Forelimb muscle (tissue), 1 donor: ENCODE measurements at places on chromosomes 3 and 15.

GRCh38 chr15:40031300-40031699, 7.7 kb downstream of the SRP14 start:
- DNase-seq, result no peak

- no peak for DNase-seq
These were observed 976 bp upstream of the NUP210 start for GRCh38 chr3:13420831-13421765.

DNA sequence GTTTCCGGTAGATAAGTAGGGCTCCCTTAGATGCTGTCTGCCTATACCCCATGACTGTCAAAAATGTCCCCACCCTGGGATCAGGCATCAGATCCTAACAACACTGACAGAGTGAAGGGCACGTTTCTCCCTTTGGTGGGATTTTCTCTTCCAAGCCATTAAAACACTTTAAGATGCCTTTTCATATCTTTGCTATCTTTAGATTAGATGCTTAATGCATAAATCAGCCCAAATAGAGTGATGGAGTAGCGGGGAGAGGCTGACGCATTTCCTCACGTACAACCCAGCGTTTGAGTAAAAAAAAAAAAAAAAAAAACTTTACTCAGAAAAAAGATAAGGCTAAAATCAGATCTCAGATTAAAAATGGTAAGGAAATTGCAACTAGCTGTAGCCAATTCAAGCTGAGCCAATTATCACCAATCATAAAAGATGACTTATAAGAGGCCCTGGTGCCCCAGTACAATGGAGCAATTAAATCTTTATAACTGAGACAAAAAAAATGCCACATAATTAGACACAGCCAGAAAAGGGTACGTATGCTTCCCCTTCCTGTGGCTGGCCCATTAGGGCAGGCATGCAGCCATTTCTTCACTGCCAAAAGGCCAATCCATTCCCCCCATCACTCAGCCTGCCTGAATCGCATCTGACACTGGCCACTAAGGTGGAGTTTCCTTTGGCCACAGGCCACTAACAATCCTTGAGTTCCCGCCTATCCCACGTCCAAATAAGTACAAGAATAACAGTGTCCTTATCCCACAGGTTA, 45.0 kb downstream of the RFTN1 start:
- no peak for DNase-seq

- no peak for DNase-seq
These were observed 36.0 kb upstream of the TIMP4 start for GRCh38 chr3:12194669-12195161.

- no peak for DNase-seq
These were observed 24.0 kb downstream of the PLXNA1 start for GRCh38 chr3:127006781-127007436.

- peak; percentile 6 for DNase-seq
These were observed 817.0 kb downstream of the TUSC7 start for GRCh38 chr3:117526470-117527079.

- DNase-seq, result no peak
These were observed 15.3 kb upstream of the KBTBD12 start for GRCh38 chr3:127899766-127900165.

DNA sequence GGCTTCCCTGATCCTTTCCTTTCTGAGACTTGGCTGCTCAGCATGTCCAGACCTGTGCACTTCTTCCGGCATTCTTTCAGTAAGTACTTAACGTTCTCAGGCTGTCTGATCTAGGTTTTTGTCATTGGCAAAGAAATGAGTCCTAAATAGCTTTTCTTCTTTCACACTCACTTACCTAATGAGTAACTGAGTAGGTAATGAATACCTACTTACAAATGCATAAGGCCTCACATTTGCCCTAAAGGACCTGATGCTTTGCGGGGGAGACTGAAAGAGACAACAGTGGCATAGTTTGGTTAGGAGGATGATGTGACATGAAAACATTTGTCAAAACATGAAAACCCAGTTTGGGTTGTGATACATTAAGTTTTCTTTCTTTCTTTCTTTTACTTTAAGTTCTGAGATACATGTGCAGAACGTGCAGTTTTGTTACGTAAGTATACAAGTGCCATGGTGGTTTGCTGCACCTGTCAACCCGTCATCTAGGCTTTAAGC, 516.7 kb upstream of the CFAP20DC start:
- no peak for DNase-seq

GRCh38 chr15:73832657-73833056, 40.7 kb upstream of the TBC1D21 start:
- DNase-seq, result no peak

DNA sequence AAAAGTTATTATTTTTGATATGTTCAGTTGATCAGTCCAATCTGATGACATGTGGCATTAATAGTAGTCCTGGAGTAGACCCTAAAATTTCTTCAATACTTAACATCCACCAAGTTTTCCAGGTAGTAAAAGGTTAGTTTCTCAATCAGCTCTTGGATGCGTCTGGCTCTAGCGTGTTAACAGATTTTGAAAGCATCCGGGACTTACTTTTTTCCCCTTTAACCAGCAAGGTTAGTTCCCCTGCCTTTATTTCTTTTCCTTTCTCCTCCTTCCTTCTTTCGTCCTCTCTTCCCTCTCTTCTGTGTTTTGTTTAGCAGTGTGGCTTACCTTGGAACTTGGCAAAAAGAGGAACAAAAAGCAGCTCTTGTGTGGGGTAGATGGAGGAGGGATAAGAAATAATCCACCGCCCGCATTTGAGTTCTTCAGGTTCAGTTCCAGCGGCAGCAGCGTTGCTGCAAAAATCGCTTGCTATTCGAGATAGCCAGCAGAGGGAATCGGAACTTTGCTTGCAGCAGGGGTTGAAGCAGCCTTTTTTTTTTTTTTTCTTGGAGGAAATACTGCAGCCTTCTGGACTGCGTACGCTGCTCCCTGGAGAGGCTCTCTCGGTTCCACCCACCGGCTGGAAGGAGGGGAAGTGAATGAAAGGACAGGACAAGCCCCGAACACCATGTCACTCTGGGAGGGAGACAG, at the start of gene RBMS3:
RBMS3 (plus strand) TSS at position 668 of the 690 bp plus-strand sequence.
- peak; percentile 97 for DNase-seq

DNA sequence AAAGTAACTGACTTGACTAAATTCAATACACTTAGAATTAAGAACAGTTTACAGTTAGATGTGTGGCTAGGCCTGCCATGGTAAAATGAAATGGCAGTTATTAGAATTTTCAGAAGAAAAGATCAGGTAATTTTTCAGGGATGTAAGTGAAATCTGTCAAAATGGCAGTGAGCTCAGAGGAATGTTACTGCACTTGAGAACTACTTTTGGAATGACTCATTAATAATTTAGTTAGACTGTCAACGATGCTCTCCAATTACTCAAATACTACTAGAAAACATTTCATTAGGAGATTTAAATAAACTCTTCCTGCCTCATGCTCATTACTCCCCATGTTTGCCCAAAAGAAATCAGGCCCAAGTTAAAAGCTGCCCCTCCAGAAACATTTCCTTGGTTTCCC, 84.4 kb downstream of the RFTN1 start:
- no peak for DNase-seq

DNA sequence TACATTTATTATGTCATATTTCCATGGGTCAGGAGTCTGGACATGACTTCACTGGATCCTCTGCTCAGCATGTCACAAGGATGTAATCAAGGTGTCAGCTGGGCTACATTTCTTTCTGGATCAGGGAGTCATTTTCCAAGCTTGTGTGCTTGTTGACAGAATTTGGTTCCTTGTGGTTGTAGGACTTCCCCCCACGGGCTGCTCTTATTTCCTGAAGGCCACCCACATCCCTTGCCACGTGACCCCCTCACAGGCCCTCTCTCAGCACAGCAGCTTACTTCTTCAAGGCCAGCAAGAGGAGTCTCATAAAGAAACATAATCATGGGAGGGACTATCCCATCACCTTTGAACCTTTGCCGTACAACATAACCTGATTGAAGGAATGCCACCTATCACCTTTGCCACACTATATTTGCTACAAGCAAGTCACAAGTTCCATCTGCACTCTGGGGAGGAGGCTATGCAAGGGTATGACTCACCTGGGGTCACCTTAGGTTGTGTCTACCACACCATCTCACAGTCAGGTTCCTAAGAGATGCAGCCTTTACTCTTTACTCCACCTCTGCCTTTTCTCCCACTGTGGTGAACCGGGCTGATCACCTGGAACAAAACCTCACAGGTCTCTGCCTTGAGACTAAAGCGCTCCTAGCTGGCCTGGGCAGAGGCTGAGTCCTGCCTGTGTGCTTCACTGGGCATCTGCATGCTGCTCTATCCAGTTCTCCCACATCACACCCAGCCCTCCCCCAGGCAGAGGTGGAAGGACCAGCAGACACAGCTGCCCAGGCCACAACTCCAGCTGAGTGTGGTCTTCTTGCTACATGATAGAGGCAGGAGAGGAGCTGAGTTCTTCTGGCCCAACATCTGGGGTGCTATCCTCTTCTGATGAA, 13.5 kb downstream of the RAB6B start:
- DNase-seq, result no peak

DNA sequence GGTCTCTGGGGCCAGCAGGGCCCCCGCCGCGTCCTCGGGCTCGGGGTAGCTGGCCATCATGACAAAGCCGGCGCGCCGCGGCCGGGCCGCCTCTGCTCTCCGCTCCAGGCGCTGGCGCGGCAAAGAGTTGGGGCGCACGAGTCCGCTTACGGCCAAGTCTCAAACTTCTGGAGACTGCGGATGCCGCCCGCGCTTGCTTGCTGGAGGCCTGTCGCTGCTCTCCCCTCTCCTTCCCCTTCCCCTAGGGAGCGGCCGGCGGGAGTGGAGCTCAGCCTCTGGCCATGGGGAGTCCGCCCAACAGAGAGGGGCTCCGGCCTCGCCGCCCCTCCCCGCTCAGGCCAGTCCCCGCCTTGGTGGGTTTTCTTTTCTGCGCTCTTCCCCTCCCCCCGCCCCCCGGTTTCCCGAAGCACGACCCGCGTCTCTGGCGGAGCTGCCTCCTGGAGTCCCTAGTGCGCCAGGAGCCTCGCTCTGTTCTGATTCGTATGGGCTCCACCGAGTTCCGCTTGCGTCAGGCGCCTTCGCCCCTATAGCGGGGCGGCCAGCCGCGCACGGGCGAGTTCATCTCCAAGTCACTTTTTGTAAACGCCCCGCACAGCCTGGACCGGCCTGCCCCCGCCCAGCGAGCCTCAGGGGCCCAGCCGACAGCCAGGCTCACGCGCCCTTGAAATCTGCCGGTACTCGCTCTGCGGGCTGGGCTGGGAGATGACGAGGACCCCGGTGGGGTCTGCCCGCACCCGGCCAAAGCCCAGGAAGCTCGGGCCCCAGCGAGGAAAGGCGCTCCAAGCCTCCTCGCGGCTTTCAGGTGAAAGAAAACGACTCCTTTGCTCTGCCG, at the start of the genes FOXL2 and FOXL2NB:
FOXL2 (minus strand) TSS at position 475 of the 832 bp plus-strand sequence; CDS start at position 60, 415 bp downstream.
FOXL2NB (plus strand) TSS at position 555 of the 832 bp plus-strand sequence; CDS start at position 703, 148 bp downstream.
- no peak for DNase-seq

DNA sequence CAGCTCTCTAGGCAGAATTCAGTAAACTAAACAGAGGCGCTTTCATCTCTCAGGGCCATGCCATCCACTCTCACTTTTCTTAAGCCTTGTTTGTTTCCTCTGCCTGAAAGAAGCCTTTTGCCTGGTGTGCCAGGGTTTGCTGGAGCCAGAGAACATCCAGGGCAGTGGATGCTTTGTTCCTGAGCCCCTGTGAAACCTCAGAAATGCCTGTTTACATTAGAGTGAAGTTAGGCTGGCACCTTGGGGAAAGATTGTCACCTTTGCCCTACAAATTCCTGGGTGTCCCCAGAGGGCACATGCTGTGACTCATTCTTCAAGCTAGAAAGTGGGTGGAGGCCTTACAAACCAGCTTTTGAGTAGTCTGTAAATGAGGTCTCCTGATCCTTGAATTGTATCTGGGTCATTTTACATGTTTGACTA, 10.7 kb upstream of the TRAK1 start:
- DNase-seq, result no peak
